GM23338 (cell line): ENCODE measurements at places on chromosomes 1 and 21.
A peak's percentile ranks its signal among the peaks of the same experiment; 100 is the strongest.

GRCh38 chr1:181144238-181144637, 55.7 kb downstream of the IER5 start:
- no peak for DNase-seq

GRCh38 chr1:235067396-235068157, 61.1 kb downstream of the TOMM20 start:
- no peak for DNase-seq

DNA sequence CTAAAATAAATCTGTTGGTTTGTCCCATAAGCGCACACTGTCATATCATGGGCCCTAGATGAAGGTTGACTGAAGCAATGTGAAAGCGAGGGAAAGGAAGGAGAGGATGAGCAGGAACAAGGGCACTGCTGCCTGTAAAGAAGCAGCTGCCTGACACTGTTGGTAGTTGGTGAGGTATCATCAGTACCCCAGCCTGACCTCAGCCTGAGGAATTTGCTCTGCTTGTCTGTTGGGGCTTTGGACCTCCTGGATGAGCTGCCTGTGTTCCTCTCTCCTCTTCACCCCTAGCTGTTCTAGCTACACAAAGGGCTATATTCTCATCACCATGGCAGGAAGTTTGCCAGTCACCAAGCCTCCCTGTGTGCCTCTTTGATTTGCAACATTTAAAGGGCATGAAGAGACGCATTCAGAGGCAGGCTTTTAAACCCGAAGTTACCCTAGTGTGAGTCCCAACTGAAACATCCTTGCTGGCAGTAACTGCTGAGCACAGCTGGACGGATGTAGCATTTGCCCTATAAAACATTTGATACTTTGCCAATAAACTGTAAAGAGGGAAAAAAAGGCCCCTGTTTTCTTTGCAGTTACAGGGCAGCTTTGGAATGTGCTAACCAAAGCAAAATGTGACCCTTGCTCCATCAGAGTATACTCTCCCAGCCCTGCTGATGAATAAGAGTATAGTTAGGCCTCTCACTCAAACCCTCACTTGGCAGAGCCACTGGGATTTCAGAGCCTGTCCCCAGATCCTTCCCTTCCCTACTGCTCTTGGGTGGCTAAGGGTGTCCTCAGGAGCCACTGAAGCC, 22.2 kb upstream of the SPATA6 start:
- DNase-seq, result peak; percentile 9

GRCh38 chr1:114758256-114758832, 560 bp upstream of the CSDE1 start:
- DNase-seq, result no peak

DNA sequence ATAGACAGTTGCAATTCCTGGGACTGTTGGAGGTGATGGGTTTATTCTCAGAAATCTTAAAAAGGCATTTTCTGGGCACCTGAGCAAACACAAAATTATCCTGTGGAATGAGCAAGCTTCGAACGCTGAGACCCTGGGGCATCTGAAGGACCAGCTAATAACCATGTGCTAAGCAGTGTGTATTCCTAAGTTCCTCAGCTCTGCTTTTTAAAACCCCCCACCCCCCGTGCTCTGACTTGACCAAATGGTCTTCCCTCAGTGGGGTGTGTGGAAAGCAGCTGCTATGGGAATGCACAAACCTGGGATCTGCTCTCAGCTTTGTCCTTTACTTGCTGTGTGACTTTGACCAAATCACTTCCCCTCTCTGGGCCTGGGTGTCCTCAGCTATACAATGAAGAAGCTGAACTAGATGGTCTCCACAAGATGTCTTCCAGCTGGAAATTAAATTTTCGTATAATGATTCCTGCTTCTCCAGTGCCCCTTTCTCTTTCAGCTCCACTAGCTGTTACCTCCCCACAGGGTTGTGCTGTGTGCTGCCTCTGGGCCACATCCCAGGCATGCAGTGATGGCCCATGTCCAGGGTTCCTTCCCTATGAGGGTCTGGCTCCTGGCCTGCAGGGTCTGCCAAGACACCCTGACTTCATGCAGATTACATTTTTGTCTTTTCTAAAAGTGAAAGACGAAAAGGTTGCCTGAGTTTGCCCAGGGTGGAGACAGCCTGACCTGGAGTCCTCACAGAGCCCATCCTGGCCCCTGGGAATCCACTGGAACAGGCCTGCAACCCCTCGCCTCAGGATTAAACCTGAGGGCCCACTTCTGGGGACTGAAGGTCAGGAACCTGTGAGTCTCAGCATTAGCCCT, 14.9 kb upstream of the CD247 start:
- DNase-seq, result no peak

DNA sequence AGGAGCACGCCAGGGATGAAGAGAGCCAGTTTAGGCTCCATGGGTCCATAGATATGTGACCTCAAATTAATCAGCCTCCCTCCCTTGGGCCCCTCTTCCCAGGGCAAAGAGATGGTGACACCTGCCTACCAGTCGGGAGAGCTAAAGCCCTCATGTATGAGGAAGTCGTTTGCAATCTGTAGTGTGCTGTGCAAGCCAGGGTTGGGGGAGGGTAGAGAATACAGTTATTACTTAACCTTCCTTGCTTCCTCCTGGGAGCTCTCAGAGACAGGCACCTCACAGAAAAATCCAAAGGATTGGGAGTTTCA, 4.0 kb downstream of the PGLYRP4 start:
- DNase-seq, result no peak

DNA sequence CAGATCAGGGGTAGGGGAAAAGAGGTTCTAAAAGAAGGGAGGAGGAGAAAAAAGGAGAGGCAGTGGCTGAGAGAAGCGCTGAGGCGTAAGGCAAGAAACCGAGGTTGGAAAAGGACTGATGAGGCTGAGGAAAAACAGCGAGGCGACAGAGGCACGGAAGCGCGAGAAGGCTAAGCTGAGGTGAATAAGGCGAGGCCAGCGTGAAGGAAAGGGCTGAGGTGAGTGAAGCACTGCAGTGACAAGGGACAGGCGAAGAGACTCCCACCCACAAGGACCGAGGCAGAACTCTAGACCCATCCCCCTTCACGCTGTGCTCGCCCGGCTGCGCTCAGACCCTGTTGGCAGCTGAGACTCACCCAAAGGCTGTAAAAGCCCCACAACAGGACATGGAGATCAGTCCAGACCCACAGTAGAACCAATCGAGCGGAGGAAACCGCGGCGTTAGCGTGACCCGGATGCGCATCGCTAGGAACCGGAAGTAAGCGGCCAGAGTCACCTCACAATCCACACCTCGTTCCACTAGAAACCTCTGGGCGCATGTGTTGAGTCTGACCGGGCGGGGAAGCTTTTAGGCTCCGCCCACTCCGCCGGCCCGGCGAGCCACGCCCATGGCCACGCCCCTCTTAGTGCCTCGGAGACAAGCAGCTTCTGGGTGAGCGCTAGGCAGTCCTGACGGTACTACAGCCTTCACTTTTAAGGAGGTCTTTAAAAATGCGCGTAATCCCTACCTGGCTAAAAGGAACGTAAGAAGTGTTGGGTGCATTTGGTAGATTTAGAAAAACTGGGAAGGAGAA, at the start of gene EYA3:
EYA3 (minus strand) TSS at position 443 of the 794 bp plus-strand sequence. CDS start 30,584 bp downstream, outside the sequence.
- peak; percentile 98 for DNase-seq

DNA sequence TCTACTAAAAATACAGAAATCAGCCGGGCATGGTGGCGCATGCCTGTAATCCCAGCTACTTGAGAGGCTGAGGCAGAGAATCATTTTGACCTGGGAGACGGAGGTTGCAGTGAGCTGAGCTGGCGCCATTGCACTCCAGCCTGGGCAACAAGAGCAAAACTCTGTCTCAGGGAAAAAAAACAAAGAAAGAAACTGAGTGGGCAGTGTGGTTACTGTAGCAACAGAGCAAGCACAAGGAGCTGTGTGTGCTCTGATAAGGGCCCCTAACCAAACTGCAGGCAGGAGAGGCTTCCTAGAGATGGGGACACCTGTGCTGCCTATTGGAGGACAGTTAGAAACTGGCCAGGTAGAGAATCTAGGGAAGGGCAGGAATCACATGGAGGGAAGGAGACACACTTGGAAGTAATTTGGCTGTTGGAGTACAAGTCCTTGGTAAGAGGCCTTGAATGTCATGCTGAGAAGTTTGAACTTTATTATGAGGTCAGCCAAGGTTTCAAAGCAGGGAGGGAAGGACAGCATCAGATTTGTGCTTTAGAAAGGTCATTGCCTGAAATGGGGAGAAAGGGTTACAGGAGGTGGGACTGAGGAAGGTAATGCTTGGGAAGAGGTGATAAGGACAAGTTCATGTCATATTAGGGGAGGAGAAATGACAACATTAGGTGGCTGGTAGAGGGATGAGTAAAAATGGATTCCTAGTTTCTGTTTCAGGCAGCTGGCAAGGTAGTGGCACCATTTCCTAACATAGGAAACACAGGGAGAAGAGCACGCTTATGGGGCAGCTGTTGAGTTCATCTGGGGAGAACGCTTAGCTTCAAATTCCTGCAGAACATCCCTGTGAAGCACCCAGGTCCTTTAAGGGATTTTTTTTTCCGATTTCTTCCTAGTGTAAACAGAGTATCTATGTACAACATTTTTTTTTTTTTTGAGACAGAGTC, 69.2 kb upstream of the ARTN start:
- no peak for DNase-seq

DNA sequence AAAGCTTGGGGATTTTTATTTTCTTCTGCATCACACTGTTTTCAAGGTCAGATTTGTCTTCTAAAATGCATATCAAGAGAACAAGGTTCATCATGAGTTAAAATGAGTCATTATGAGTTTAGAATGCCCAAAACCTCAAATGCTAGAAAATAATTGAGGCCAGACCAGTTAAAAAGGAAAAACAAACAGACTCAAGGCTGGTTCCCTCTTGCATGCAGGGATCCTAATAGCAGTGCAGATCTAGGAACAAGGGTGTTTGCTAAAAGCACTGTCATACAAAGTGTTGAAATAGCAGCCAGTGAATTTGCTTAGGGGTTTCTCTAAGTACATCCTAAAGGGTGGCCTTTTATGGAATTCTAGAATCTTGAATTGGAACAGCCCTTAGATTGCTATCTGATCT, 15.3 kb downstream of the BEND5 start:
- DNase-seq, result no peak

DNA sequence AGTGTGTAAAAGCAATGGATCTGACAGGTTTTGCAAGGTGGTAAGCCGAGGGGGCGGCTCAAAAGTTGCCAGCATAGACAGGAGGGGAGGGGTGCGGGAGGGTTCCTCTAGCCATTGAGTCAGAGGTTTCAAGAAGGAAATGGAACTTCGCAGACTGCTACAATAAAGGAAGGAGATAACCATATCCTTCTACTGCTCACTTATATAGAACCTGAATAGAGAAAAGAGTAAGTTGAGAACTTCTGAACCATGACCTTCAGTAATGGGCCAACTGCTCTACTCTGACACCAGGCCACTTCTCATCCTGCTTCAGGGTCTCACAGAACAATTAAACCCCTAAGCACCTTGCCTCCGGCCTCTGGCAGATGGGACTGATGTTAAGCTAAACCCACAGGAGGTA, 26.3 kb upstream of the BCAR3 start:
- DNase-seq, result no peak

DNA sequence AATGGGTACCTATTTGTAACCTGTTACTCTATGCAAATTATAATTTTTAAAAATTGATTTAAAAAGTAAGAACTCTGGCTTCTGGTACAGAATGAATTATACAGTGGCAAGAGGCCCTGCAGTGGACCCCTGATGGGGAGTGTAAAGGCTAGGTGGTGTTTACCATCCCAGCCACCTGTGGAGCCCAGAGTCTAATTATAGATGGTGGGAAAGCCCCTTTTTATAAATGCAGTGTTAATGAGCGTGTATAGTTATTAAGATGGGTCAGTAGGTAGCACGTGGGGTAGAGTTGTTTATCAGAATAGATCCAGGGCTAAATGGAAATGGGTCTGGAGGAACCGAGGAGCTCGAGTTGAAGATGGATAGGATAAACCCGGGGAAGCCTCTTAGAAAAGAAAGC, 13.9 kb upstream of the PRELP start:
- no peak for DNase-seq

- no peak for DNase-seq
Measured at GRCh38 chr1:228226141-228226874, 18.5 kb downstream of the OBSCN start.

DNA sequence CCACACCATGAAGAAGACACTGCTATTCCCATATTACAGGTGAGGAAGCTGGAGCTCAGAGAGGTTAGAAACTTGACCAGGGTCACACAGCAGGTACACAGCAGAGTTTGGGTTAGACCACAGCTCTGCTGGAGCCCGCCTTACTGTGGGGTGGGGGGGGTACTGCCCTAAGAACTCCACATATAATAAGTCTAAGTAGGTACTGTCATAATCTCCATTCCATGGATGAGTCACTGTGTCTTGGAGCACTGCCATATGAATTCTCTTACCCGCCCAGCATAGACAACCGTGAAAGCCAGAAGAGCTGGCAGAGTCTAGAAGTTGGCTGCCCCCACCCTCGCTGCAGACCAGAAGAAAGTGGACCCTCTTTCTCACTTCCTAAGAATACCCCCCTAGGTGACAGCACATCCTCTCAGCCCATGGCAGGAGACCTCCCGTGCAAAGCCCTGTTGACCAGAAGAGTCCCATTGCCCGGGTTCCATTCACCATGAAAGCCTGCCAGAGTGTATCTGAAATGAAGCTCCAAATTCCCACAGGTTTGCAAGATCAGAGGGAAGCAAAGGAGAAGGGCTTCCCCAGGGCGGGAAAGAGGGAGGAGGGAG, 5.2 kb upstream of the PLA2G2D start:
- no peak for DNase-seq

GRCh38 chr1:114505148-114505561, 5.8 kb downstream of the TRIM33 start:
- no peak for DNase-seq

- no peak for DNase-seq
Measured at GRCh38 chr1:5921129-5921528, 71.1 kb downstream of the NPHP4 start.

DNA sequence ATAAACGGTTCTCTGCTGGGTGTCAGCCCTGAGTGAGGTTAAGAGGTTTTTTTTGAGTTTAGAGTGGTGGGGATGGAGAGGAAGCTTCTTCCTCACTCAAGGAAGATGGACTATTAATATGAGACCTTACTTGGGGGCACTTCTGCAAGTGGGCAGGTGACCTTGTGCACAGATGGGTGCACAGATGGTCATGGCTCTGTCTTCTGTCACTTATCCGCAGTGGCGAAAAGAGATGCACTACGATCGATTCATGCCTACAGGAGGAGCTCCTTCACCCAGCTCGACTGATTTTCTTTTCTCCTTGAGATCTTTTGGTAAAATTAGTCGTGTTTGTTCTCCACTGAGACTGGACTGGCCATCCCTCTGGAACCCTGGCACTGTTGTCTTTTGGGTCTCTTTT, 22.9 kb upstream of the CYYR1 start:
- no peak for DNase-seq

- peak; percentile 41 for DNase-seq
Measured at GRCh38 chr21:46110499-46111192, 12.7 kb downstream of the COL6A2 start.

DNA sequence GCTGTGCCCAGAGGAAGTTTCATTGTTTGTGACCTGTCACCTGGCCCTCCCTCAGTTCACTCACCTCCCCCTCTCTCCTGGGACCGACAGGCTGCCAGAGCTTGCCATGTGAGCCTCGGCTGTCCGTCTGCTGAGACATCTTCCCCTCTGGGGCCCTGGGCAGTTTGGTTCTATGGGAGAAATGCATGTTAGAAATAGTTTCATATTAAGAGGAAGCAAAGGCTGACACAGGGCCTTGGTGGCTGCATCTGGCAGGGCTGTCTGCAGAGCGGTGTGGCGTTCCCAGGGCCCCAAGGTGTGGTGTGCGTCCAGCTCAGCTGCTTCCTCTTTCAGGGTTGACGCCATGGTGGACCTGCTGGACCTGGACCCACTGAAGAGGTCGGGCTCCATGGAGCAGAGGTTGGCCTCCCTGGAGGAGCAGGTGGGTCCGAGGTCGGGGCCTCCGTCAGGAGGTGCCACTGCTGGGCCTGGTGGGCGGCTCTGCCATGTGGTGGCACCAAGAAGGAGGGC, 31.9 kb upstream of the LRRC3 start:
- no peak for DNase-seq

- no peak for DNase-seq
Measured at GRCh38 chr1:6389971-6390370, 3.6 kb downstream of the ACOT7 start.
